ENCODE measurements at places on chromosomes 2 and 18.

GRCh38 chr2:127647242-127648190, 1.6 kb downstream of the GPR17 start:
- no peak for DNase-seq

DNA sequence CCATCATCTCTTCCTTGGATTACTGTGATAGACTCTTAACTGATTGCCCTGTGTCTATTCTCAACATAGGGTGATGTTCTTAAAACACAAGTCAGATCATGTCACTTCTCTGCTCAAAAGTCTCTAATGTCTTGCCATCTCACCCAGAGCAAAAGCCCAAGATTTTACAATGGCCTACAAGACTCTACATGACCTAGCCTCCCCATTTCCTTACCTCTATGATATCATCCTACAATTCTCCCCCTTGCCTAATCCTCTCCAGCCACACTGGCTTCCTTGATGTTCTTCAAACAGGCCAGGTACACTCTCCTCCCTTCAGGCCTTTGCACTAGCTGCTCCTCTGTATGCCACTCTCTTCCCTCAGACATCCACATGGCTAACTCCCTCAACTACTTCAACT, 55.1 kb downstream of the ROCK1 start:
- DNase-seq, result no peak

DNA sequence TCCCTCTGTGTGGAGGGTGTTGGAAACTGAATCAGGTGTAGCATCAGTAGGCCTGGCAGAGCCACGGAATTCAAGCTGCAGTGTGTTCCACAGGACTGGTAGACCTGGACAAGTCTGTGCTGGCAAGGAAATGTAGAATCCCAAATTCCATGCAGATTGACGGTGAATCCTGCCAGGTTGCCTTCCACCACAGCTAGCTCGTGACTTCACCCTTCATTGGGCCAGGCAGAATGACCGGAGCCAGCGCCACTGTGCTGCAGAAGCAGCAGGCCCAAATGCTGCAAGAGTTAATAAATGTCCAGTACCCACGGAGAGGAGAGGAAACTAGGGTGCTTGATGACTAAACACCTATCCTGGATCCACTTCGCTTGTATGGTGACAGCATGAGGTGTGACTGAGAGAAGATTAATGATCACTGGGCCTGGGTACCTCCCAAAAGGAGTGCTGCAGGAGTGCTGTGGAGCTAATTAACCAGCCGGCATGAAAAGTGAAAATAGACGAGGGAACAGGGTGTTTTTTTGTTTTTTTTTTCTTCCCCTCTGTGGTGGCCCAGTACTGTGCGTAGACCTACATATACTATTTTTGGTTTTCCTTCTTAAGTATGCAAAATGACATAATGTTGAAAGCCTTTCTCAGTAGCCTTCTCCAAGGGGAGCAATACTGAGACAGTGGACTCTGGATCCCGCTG, 122.2 kb downstream of the TANC1 start:
- DNase-seq, result no peak

DNA sequence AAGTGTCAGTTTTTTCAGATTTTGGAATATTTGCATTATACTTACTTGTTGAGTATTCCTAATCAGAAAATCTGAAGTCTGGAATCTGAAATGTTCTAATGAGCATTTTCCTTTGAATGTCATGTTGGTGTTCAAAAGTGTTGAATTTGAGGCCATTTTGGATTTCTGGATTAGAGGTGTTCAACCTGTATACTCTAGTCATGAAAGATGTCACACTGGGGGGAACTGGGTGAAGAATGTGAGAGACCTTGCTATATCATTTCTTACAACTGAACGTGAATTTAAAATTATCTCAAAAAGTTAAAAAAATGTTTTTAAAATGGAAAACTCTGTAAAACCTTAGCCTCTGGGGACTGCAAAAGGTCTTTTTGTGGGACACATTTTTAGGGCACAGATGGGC, 384.5 kb downstream of the NBAS start:
- no peak for DNase-seq

DNA sequence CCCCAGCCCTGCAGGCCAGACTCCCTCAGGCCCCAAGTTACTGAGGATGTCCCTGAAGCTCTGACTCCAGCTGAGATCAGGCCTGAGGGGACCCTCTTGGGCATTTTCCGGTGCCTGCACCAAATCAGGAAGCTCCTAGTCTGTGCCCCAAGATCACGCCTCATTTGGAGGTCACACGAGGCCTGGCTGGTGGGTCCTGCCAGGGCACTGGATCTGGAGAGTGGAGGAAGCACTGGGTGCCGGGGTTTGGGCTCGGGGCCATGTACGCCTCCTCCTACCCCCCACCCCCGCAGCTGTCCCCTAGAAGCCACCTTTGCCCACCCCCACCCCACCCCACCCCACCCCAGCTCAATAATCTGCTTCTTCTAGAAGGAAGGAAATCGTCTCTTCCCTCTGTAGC, 16.2 kb downstream of the SH2D6 start:
- DNase-seq, result no peak

- DNase-seq, result no peak
These were observed 897.2 kb downstream of the TSN start for GRCh38 chr2:122652670-122653069.

DNA sequence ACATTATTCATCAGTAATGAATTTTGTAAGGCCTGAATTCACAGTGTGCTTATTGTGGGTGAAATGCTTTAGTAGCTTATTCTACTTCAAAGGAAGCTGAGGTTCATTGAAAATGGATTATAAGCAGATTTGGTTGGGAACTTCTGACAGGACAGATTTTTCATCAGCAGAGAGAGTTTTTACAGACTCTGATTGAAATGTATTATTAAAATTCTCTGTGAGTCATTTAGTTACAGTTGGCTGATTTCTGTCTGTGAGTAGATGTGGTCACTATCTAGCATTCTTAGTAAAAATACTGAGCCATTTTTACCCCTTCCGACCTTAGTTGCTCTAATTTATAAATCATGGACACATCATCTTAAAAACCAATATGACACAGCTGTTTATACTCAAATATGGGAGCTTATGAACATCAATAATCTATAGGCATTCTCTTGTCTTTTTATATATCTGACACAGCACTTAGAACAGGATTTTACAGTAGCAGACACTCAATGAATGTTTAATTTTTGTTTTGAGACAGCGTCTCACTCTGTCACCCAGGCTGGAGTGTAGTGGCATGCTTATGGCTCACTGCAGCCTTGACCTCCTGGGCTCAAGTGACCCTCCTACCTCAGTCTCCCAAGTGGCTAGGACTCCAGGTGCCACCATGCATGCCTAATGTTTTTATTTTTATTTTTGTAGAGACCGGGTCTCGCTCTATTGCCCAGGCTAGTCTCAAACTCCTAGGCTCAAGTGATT, 239.6 kb downstream of the BABAM2 start:
- DNase-seq, result no peak

- DNase-seq, result no peak
These were observed 92.5 kb upstream of the NCK2 start for GRCh38 chr2:105652014-105652796.

DNA sequence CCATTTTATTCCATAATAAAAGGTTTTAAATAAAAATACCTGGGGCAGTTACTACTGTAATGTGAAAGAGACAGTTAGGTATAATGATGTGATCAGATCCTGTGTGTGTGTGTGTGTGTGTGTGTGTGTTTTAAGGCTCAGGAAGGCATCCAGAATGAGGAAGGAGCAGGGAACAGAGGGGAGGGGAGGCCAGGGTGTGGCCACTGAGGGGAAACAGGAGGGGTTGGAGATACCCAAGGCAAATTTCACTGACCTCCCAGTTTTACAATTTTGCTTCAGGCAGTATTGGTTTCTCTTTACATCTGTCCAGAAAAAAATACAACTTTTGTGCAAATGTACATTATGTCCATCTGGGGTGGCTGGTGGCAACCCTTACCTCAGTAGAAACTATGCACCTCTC, 163.5 kb upstream of the FBXO11 start:
- DNase-seq, result no peak

- DNase-seq, result no peak
These were observed 209.8 kb downstream of the LDLRAD4 start for GRCh38 chr18:13428319-13428718.

- no peak for DNase-seq
These were observed 196.9 kb downstream of the ICOS start for GRCh38 chr2:204133476-204133875.

- no peak for DNase-seq
These were observed 55.6 kb downstream of the ANKRD44 start for GRCh38 chr2:197254776-197255530.

- no peak for DNase-seq
These were observed 13.2 kb upstream of the CHRNA1 start for GRCh38 chr2:174777347-174778084.

DNA sequence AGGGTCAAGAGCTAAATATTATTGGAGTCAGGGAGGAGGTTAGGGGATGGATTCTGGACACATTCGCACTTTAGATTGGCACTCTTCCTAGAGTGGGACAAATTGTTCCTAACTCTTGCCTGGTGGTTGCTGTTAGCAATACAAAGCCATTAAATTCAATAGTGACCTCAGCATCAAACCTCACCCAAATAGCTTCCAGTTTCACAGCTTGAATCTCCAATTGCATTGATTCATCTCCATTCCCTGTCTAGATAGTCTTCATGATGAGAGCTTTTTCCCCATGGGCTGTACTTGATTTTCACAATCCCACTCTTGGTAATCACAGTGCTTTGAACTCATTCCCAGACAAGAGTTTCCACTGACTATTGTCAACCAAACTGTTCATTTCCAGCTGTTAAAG, 585.9 kb upstream of the SYT4 start:
- no peak for DNase-seq

GRCh38 chr2:234427081-234428061, 69.5 kb downstream of the ARL4C start:
- no peak for DNase-seq

GRCh38 chr18:62569081-62569655, 46.3 kb downstream of the ZCCHC2 start:
- DNase-seq, result no peak

DNA sequence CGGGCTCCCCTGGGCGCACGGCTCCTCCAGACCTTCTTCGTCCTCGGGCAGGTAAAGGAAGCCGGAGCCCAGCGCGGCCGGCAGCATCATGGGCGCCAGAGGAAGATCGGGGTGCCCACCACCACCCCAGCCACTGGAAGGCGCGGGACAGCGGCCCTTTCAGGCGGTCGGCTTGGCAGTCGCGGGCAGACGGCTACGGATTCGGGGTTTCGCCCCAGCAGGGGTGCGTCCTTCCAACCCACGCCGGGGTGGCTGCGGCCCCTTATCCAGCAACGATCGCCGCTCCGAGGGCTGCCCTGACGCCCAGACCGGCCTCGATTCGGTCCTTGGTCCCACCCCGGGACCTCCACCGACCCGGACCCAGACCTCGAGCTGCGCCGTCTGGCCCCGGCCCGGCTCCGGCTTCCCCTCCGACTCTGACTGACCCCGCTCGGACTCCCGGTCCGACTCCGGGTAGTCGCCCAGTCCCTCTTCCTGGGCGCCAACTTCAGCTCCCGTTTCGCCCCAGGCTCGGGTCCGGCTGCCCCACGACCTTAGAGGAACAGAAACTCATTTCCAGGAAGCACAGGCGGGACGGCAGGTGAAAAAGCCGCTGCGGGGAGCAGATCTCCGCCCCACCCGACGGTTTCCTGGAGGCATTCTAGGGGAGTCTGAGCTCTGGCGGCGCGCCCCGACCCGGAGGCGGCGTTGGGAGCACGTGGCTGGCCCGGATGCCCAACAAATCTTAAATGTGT, 30.2 kb upstream of the SSB start:
- no peak for DNase-seq

DNA sequence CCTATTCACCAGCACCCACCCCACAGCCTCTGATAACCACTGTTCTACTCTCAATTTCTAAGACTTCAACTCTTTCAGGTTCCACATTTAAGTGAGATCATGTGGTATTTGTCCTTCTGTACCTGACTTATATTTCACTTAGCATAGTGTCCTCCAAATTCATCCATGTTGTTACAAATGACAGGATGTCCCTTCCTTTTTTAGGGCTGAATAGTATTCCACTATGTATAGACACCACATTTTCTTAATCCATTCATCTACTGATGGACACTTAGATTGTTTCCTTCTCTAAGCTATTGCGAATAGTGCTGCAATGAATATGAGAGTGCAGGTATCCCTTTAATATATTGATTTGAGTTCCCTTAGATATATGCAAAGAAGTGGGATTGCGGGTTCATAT, 100.1 kb downstream of the EVA1A start:
- no peak for DNase-seq

All from caudate nucleus (tissue), 63 donors.